ENCODE measurements at places on chromosomes 13 and 19.

- DNase-seq, result peak; percentile 25
These were observed 1.2 kb downstream of the CGB7 start for GRCh38 chr19:49056101-49056901.

- DNase-seq, result no peak
These were observed 7.4 kb downstream of the LINGO3 start for GRCh38 chr19:2300533-2300932.

DNA sequence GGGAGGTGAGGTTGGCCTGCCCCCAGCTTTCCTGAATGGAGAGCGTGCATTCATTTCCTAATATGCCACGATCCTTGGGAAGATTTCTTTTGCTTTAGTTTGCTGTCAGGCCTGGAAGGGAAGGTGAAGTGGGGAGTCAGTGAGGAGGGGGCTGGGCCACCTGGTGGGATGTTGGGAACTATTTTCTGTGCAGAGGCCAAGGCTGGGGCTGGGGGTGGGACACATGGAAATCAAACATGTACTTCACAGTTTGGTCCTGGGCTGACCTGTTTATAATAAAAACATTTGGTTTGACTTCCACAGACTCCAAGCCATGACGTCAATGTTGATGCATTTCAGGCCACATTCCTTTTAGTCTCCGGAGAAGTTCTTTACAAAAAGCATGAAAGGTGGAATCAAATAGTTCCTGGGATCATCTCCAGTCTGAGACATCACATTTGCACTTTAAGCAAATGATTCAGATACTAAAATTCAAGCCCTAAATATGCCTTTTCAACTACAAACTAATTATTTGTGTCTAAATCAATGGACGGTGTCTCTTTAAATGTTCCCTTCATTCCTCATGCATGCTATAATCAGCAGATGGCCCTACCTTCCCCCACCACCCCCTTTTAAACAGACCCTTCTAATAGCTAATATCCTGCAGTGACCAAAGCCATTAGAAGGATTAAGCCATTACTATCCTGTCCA, 41.5 kb upstream of the MEDAG start:
- no peak for DNase-seq

- no peak for DNase-seq
These were observed 39.3 kb downstream of the DNAJC3 start for GRCh38 chr13:95716231-95716630.

GRCh38 chr19:10553943-10554381, 10.3 kb downstream of the ATG4D start:
- DNase-seq, result peak; percentile 34

DNA sequence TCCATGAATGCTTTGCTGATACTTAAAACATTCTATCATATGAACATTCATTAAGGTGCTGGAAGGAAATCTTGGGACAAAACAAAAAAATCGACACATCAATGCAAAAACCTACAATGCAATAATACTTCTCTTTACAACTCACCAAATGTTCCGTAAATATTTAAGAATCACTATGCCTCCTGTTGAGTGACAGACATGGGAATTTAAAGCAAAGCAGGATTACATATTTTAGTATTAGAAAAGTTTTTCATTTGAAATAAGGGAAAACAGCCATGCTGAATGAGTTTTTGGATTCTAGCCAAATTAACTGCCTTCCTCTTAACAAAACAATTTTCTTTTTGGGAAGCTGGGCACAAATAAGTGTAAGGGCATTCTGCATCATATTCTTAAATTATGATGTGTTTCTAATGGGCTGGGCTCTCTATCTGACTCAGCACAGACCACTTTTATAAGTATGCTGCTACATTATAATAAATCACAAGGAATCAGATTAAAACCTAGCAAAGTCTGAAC, 93.7 kb downstream of the RBM26 start:
- no peak for DNase-seq

DNA sequence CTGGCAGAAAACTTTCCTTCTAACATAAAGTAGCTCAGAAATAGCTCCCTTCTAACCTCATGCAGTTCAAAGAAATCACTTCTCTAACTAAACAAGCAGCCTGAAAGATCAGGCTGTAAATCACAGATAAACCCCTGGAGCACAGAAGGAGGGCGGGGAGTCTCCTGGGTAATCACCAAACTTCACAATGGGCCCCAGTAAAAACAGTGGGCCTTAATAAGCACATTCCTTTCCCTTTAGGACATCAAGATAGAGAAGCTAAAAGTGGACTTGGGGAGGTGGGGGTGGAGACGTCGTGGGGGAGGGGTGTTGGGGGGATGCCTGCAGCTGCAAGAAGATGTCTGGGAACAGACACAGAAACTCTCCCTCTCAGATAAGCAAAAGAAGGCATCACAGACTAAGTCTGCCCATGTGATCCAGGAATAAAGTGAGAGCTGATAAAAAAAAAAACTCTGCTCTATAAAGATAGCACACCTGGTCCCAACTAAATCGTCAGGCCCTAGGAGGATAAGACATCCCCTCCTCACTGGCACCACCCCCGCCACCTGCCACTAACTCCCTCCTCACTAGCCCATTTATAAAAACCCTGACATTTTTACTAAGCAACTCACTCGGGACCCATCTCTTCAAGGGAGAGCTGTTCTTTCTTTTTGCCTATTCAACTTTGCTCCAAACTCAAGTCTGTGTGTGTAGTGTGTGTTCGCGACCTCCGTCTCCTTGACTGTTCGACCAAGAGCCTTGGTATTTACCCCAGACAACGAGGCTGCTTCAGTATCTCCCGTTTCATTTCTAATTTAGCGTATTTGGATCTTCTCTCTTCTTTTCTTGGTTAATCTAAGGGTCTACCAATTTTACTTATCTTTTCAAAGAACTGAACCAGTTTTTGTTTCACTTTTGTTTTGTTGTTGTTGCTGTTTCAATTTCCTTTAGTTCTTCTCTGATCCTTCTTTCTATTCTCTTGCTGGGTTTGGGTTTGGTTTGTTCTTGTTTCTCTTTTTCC, 31.7 kb downstream of the DNAJC15 start:
- peak; percentile 47 for DNase-seq

- DNase-seq, result peak; percentile 43
These were observed 484.6 kb downstream of the TSHZ3 start for GRCh38 chr19:30864391-30865215.

DNA sequence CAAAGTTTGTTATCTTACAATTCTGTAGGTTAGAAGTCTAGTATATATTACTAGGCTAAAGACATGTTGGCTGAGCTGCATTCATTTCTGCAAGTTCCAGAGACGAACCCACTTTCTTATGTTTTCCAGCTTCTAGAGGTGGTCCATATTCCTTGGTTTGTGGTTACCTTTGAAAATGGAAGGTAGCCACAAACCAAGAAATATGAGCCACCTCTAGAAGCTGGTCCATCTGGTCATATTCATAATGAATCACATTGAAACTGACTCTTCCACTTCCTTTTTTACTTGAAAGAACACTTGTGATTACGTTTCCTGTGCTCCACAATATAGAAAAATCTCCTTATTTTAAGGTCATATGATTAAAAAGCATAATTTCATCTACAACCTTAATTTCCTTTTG, 943.0 kb upstream of the PCDH9 start:
- no peak for DNase-seq

DNA sequence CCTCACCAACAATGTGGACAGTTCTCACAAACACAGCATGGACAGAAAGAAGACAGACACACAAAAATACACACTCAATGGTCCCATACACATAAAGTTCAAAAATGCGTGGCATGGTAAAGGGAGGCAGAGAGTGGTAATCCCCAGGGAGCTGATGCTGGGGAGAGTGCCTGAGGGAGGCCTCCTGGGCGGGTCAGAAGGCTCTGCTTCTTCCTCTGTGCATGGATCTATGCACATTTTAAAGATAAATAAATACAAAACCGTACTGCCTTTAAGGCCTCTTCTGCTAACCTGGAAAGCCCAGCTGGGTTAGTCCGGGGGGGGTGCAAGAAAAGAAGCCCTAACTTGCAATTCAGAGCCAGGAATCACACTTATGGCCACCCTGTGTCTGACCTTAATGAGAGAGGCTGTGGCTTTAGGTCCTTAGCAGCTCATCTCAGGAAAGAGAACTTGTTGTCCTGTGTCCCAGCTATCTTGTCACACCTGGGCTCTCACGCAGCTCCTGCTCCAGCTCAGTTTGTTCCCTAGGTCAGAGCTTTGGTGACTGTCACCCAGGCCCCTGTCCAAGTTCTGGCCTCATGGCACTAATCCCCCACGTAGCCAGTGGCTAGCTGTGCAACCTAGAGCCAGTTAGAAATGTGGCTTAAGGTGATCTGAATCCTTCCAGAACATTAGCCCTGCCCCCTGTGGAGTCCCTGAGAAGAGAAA, 28.5 kb downstream of the POP4 start:
- no peak for DNase-seq

- no peak for DNase-seq
These were observed 6.2 kb downstream of the ERVK3-1 start for GRCh38 chr19:58311345-58311865.

GRCh38 chr13:30647420-30647819, 29.7 kb downstream of the USPL1 start:
- no peak for DNase-seq

- DNase-seq, result no peak
These were observed 2.4 kb upstream of the NCAN start for GRCh38 chr19:19209372-19209771.

GRCh38 chr19:30168760-30169159, 203.4 kb upstream of the ZNF536 start:
- no peak for DNase-seq

GRCh38 chr13:27176470-27177410, 5.1 kb upstream of the USP12 start:
- no peak for DNase-seq

DNA sequence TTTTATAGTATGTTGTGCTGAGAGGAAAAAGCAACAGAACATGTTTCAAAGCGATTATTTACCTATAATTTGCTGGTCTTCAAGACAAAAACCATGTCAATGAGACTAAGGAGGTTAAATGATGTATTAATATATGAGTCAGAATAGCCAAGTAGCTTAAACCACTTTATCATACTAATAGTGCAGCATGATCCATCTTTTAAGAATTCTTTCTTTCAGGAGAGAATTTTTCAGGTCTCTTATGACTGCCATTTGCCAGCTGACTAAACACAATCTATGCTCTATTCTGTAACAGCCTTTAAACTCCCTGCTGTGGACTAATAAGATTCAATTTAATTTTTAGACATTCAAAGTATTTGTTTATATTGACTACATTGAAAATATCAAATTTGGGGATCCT, 93.7 kb downstream of the TRPC4 start:
- DNase-seq, result no peak

- DNase-seq, result no peak
These were observed 6.7 kb downstream of the ZNF865 start for GRCh38 chr19:55611983-55612645.
